ENCODE measurements at places on chromosomes 13 and 19. TPM values are rescaled to one million over a fixed set of nuclear protein-coding genes. Genes with fewer than 3 reads are reported as not detected.

Gene IGFL4
- total RNA-seq: 0.82 TPM

Gene ZNF296
- under 0.01 TPM for total RNA-seq

Gene PDX1
- not detected for total RNA-seq

Gene VSIG10L
- 0.41 TPM for total RNA-seq

Gene SPTBN4
- total RNA-seq: 23.2 TPM

Gene ONECUT3
- not detected for total RNA-seq

Gene CEACAM8
- total RNA-seq: under 0.01 TPM

Gene SELENOV
- 0.41 TPM for total RNA-seq

Gene FPR1
- 4.5 TPM for total RNA-seq

Gene LYPD3
- under 0.01 TPM for total RNA-seq

Gene PTGIR
- total RNA-seq: not detected

Gene KIR3DL3
- total RNA-seq: not detected

Gene CADM4
- total RNA-seq: 93.3 TPM

Gene LSM7
- total RNA-seq: 97.4 TPM

Gene SYNE4
- not detected for total RNA-seq

Gene PLIN5
- total RNA-seq: 0.82 TPM

Gene CYP2F1
- not detected for total RNA-seq

Gene DEDD2
- total RNA-seq: 20.0 TPM

Gene RAB3D
- total RNA-seq: 21.6 TPM

Gene PLEKHA4
- total RNA-seq: 1.6 TPM

Gene PSG1
- not detected for total RNA-seq

Gene MYBPC2
- not detected for total RNA-seq

Gene ZNF585A
- total RNA-seq: 6.1 TPM
